Karpas-422 (cell line): ENCODE measurements at places on chromosomes 16 and 17. TPM values are rescaled to one million over a fixed set of nuclear protein-coding genes. Genes with fewer than 3 reads are reported as not detected.

The TCAP gene
- total RNA-seq: 1.5 and 1.9 TPM in 2 replicates

The STH gene
- total RNA-seq: not detected in 2 replicates

The MEIOC gene
- not detected in 2 replicates for total RNA-seq

The ACSM5 gene
- not detected in 2 replicates for total RNA-seq

The KIFC3 gene
- not detected in 2 replicates for total RNA-seq

The SYT17 gene
- total RNA-seq: not detected in 2 replicates

The OGFOD1 gene
- total RNA-seq: 51.9 and 61.0 TPM in 2 replicates

The BCAR1 gene
- 9.2 and 20.5 TPM in 2 replicates for total RNA-seq

The MT3 gene
- not detected in 2 replicates for total RNA-seq

The HS3ST4 gene
- not detected in 2 replicates for total RNA-seq

The NTN3 gene
- 0.45 and 0.94 TPM in 2 replicates for total RNA-seq

The NLRP1 gene
- 1.2 and 1.5 TPM in 2 replicates for total RNA-seq

The FNDC8 gene
- total RNA-seq: not detected in 2 replicates

The NOXO1 gene
- total RNA-seq: not detected in 2 replicates

The C17orf100 gene
- 0.18 TPM in 1 of 2 replicates, not detected in the other for total RNA-seq
